ENCODE measurements at places on chromosomes 6 and 20.
A peak's percentile ranks its signal among the peaks of the same experiment; 100 is the strongest.

DNA sequence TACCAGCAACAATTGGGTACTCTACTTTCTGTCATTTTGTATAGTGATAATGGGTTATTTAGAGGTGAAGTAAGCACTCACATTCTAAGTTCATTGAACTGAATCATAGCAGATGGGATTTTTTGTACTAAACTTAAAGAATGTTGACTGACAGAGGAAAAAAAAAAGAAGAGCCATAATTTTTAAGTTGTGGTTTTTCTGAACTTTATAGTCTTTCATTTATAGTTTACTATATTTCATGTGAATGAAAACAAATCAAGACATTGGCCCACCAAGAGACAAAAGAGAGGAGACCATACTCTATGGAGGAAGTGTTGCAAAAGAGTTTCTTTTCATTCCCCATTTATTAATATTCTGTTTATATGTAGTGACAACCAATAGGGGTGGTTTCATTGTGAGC, 685.7 kb downstream of the BCKDHB start:
- DNase-seq, result no peak
- H3K36me3 ChIP-seq, result no peaks in the 10 kb centered on the region
- no peak overlapping the region for H3K4me3 ChIP-seq
- no peaks in the 10 kb centered on the region for H3K4me1 ChIP-seq
- H3K27me3 ChIP-seq, result no peaks in the 10 kb centered on the region
- H3K27ac ChIP-seq, result no peak overlapping the region

GRCh38 chr20:51500936-51501335, 41.6 kb downstream of the NFATC2 start:
- no peaks in the 10 kb centered on the region for H3K36me3 ChIP-seq
- DNase-seq, result no peak
- peaks cover 10% of the 10 kb centered on the region for H3K27me3 ChIP-seq
- H3K4me3 ChIP-seq, result no peak overlapping the region

DNA sequence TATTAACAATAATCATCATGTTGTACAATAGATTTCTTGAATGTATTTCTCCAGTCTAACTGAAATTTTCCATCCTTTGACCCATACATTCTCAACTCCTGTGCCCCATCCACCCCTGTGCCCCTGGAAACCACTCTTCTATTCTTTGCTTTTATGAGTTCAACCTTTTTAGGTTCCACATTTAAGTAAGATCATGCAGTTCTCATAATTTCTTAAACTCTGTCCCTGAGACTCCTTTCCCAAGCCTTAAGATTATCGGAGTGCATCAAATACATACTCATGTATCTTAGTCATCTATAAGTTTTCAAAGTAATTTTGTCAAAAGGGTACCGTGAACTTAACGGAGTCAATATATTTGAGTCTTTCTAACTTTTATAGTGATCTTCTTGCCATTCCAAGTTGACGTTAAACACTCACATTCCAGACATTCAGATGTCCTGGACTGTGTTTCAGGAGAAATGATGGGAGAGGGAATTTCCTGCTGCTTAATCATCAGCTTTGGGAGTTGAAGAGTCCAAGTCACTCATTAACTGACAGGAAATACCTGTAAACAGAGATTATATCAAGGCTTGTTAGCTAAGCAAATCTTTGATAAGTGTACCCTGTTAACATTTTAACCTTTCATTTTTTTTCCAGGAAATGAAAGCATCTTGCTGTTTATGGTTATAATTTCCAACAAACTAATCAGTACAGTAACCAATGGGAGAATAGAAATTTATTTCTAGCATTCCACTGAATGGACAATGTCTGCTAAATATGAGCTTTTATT, 73.3 kb downstream of the ADGRG6 start:
- H3K36me3 ChIP-seq, result no peaks in the 10 kb centered on the region
- H3K4me3 ChIP-seq, result no peak overlapping the region
- peaks cover 64% of the 10 kb centered on the region for H3K4me1 ChIP-seq
- peak overlapping the region; percentile 24 for H3K27ac ChIP-seq

DNA sequence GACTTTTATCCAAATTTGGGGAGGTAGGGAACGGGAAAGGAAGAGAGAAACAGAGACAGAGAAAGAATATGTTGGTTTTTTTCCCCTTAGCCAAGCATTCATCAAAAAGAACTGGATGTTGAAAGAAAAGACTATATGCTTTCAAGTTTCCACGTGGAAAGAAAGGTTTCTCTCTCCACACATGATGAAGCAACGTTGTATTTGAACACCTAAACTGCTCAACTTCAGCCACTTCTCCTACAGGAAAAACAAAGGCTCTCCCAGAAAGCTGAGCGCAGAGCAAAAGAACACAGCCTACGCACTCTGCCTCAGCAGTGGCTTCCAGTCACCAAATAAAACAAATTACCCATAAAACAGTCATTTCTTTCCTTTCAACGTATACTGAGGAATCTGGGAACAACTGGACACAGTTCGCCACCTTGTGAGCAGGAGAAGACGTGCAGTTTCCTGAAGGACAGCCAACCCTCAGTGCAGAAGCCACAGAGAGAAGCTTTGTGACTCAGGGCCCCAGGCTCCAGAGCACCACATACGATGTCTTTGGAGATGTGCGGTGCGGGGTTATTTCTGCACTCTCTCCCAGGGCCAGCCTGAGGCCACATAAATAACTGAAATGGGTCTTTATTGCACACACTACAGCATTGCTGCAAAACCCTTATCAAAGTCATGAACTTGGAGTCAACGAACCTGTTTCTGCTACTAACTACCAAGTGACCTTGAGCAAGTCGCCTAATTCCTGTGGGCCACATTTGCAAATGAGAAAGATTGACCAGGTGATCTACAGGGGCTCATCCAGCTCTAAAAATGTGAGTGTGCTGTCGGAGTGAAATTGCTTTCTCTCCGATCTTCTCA, 10.1 kb downstream of the IL17F start:
- H3K27me3 ChIP-seq, result peaks cover 3% of the 10 kb centered on the region
- no peaks in the 10 kb centered on the region for H3K36me3 ChIP-seq
- no peak overlapping the region for H3K4me3 ChIP-seq
- no peaks in the 10 kb centered on the region for H3K4me1 ChIP-seq
- peak; percentile 13 for DNase-seq
- H3K27ac ChIP-seq, result no peak overlapping the region

GRCh38 chr6:35152067-35152707, 11.0 kb upstream of the TCP11 start:
- no peak for DNase-seq
- no peaks in the 10 kb centered on the region for H3K36me3 ChIP-seq
- no peak overlapping the region for H3K27ac ChIP-seq

DNA sequence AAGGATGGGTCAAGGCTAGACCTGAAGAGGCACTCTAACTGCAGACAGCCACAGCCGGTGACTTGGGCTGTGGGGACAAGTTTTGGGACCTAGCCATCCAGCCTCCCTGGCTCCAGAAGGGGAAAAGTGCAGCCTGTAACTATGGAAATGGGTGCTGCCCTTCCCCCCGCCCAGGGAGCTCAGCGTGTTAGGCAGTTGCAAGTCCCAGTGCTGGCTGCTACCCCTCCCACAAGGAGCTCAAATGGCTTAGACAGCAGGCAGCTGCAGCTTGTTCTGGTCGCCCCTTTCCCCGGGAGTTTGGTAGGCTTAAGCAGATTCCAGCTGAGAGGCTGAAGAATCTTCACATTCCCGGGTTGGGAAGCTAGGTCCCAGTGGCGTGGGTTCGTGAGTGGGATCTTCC, 162.6 kb downstream of the FAM83B start:
- H3K4me1 ChIP-seq, result no peaks in the 10 kb centered on the region
- no peaks in the 10 kb centered on the region for H3K36me3 ChIP-seq
- H3K27me3 ChIP-seq, result no peaks in the 10 kb centered on the region
- H3K27ac ChIP-seq, result no peak overlapping the region
- DNase-seq, result no peak

DNA sequence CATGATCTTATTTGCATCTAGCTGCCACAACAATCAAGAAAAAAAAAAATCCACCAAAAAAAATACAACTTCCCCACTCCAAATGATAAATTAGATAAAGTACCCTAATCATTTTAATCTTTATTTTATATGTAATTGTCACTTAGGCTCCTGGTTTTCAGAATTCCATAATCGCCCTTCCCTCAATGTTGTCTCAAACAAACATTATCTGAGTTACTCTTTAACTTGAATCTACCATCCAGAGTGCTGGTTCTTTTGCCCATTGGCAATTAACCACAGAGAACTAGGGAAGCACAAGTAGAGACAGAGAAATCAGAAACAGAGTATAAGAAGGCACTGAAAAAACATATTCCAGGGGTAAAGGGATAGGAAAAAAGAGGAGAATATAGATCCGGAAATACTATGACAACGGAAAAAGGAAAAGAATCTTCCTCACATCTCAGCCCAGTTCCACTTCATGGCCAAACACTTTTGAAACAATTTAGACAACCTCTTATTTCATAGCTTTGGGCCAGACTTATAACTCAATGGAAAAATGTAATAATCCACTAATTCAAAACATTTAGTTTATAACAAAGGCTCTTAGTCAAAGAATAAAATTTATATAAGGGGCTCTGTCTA, 861 bp upstream of the NHSL1 start:
- H3K27me3 ChIP-seq, result no peaks in the 10 kb centered on the region
- H3K27ac ChIP-seq, result no peak overlapping the region
- peaks cover 25% of the 10 kb centered on the region for H3K4me1 ChIP-seq

DNA sequence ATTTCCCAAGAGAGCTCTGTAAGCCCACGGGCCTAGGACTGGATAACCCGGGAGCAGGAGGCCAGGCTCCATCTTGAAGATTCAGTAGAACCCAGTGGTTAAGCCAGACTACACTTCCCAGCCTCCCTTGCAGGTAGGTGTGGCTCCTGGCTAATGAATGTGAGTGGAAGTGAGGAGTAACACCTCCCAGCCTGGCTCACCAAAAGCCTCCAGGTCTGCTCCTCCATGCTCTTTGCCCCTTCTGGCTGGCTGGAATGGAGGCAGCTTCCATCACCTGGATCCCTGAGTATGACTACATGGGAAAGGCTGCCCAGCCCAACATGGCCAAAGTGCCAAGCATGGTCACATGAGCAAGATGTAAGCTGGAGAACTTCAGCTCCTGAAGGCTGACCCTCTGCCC, 9.7 kb downstream of the LRRN4 start:
- H3K27me3 ChIP-seq, result no peaks in the 10 kb centered on the region
- H3K36me3 ChIP-seq, result peaks cover 8% of the 10 kb centered on the region
- H3K27ac ChIP-seq, result no peak overlapping the region
- H3K4me1 ChIP-seq, result no peaks in the 10 kb centered on the region
- no peak for DNase-seq

- peaks cover 21% of the 10 kb centered on the region for H3K27me3 ChIP-seq
- H3K4me3 ChIP-seq, result peak overlapping the region; percentile 97
- H3K36me3 ChIP-seq, result no peaks in the 10 kb centered on the region
- peak overlapping the region; percentile 75 for H3K27ac ChIP-seq
- H3K4me1 ChIP-seq, result peaks cover 5% of the 10 kb centered on the region
- no peak for DNase-seq
Observed at GRCh38 chr6:27518881-27519795, 46.2 kb upstream of the ZNF184 start.

GRCh38 chr6:33589392-33589730, 9.3 kb upstream of the BAK1 start:
- H3K27me3 ChIP-seq, result no peaks in the 10 kb centered on the region
- no peak overlapping the region for H3K4me3 ChIP-seq
- DNase-seq, result no peak
- peak overlapping the region; percentile 96 for H3K27ac ChIP-seq
- H3K4me1 ChIP-seq, result peaks cover 49% of the 10 kb centered on the region

GRCh38 chr6:30485236-30485635, 4.1 kb upstream of the HLA-E start:
- peaks cover 19% of the 10 kb centered on the region for H3K27me3 ChIP-seq
- H3K4me3 ChIP-seq, result no peak overlapping the region
- H3K4me1 ChIP-seq, result peaks cover 24% of the 10 kb centered on the region
- no peak overlapping the region for H3K27ac ChIP-seq

Data from keratinocyte (primary cell).